ENCODE measurements at places on chromosomes 3 and 15.
A peak's percentile ranks its signal among the peaks of the same experiment; 100 is the strongest.

DNA sequence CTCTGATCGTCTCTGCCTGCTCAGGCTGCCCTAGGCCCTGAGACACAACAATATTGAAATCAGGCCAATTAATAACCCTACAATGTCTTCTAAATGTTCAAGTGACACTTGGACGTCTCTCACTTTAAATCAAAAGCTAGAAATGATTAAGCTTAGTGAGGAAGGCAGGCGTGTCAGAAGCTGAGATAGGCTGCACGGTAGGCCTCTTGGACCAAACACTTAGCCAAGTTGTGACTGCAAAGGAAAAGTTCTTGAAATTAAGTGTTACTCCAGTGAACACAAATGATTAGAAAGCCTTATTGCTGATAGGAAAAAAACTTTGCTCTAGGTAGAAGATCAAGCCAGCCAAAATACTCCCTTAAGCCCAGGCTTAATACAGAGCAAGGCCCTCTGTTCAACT lies 2.2 kb downstream of the HPS3 start:
- DNase-seq, result no peak

GRCh38 chr3:9638939-9639338 lies 10.4 kb upstream of the MTMR14 start:
- no peak for DNase-seq

DNA sequence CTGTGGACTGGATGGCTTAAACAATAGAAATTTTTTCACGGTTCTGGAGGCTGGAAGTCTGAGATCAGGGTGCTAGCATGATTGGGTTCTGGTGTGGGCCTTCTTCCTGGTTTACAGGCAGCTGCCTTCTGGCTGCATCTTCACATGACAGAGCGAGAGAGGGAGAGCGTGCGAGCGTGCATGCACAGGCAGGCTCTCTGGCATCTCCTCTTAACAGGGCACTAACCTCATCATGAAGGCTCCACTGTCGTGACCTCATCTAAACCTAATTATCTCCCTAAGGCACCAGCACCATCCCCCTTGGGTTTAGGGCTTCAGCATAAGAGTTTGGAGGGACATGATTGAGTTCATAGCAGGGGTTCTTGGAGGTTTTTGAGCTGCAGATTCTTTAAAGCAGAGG lies 292.0 kb upstream of the C2CD4B start:
- DNase-seq, result no peak

DNA sequence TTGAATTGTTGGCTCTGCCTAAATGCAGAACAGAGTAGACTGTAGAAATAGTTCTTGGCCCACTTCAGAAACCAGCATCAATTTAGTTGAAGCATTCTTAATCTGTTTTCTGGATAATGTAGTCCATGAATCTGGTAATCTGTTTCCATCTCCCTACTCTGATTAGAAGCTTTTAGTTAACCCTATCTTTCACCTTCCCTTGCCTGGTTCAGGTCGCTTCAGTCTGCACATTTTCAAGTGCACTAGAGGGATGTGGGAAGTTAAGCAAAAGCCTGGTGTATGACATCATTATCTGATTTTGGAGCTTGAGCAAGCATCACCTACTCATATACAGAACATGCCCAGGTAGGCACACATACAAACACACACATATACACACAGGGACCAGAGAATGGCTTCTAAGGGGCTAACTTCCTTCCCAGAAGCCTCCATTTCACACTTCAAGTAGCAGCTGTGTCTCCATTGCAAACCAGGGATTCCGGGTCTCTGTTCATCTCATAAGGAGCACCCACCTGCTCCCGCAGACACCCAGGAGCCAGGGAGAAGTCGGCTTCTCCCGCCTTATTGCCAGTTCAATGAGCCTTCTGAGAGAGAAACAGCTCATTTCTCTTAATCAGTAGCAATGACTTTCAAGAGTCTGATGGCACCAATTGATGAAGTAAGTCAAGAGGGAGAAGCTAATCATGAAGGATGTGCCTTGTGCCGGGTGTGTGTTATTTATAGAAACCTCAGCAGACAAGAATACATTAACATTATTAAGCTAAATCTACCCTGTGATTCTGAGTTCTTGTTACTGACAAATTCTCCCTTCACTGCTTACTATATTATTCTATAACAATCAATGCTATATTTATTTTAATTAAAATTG lies 347.9 kb upstream of the STAC start:
- DNase-seq, result no peak

DNA sequence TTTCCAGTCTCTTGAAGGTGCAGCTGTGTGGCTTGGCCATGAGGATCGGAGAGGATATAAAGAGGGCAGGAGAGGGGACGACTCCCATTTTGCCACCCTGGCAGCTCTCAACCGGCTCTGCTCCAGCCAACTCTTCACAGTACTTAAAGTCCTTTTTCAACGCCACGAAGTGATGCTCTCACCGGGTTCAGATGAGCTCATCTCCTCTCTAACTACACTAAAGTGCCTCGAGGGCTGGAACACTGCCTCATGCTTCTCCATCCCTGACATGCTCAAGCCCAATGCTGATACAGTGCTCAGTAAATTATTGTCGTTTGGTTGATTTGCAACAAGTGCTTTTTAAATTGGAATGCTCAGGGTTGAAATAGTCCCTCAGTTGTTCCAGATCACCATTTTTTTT lies 97.8 kb downstream of the GTPBP8 start:
- DNase-seq, result no peak

- DNase-seq, result peak; percentile 32
Observed at GRCh38 chr15:48645558-48646330, at the start of gene FBN1. FBN1 (minus strand) TSS chr15:48645709; CDS start chr15:48644769, 940 bp downstream.

DNA sequence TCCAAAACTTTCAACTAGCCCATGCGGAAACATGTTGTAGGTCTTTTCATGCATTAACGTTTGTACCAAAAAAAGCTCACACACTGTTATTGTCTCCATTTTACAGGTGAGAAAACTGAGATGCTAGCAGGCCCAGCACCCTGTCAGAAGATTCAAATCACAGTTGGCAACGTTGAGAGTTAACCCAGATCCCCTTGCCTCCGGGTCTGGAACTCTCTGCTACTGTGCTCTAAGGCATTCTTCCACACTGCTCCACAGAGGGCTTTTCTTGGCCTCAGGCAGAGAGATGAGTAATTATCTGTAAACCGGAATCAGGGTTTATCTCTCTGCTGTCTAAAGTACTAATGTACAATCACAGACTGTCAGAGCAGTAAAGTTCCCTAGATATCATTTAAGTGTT lies 186.0 kb upstream of the LPP start:
- no peak for DNase-seq
